Substantia nigra (tissue), 51 donors: ENCODE measurements at places on chromosomes 4 and X.

DNA sequence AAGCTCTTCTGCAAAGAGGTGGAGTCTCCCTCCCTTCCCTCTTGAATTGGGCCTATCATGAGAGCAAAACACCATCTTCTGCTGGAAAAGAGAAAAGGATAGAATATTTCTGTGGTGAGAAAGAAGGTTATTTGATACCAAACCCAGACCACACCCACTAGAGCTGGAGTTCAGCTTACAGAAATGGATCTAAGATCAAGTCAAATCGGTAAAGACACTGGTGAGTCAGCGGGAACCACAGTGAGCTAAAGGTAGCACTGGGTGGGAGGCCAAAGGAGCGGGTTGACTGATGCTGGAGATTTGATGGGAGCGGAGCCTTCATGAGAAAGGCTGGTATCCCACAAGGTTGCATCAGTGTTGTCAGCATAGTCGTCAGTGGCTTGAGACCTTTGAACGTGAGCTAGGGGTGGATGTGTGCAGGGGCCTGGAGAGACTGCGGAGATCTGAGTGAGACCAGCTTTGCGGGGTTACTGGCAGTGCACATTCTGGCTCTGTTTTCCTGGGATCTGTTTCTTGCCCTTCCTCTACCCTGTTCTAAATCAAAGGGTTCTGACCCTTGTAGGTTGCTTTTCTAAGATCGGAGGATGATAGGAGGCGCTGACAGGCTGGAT, 106.4 kb upstream of the SCOC start:
- DNase-seq: no peak

- no peak for DNase-seq
These were observed 58.1 kb downstream of the ADGRG2 start for GRCh38 chrX:19064175-19064574.

DNA sequence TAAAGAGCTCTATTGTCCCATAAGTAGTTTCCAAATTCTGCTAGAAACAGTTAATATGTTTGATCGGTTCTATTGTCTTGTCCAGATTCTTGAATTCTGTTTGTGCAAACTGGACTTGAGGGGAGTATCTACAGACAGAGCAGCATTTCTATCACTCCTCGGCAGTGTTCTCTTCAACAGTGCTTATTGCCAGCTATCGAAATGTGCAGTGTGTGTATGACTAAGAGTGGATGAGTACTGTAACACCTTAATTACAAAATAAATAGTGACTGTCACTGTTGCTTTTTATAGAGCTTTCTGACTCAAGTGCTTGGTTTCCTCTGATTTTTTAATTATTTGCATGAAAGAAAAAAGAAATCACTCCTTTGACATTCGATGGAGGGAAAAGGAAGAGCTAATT, 274.6 kb downstream of the RPA4 start:
- no peak for DNase-seq

DNA sequence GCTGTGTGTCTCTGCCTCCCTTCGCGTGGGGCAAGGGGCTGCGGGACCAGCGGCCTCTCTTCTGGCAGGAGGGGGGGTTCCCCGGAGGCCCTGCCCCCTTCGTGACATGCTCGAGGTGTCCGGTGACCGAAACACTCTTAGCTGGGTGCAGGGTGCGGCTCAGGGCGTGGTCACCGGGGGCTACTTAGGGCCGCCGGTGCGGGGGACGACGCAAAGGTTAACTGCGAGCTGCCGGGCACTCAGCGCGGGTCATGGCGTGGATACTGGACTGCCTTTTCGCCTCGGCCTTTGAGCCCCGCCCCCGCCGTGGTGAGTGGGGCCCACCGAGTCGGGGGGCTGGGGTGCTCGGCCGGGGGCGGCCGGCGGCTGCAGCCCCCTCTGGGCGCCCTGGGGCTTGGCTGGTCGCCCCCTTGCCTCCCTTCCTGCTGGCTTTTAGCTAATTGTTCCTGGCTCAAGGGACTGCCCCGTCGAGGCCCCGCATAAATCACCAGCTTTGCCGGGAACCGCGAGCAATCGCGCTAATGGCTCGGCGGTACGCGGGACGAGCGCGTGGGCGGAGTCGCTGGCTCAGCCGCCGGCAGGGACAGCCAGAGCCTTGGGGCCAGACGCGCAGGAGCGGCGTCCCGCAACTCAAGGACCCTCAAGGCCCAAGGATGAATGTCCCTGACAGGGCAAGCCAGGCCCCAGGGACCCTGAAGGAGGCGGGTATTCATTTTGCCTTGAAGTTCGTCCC, at the start of gene ARHGAP36:
TSS of gene ARHGAP36 (plus strand) at position 211 of the 733 bp plus-strand sequence. CDS start 23,320 bp downstream, outside the sequence.
- DNase-seq: no peak

DNA sequence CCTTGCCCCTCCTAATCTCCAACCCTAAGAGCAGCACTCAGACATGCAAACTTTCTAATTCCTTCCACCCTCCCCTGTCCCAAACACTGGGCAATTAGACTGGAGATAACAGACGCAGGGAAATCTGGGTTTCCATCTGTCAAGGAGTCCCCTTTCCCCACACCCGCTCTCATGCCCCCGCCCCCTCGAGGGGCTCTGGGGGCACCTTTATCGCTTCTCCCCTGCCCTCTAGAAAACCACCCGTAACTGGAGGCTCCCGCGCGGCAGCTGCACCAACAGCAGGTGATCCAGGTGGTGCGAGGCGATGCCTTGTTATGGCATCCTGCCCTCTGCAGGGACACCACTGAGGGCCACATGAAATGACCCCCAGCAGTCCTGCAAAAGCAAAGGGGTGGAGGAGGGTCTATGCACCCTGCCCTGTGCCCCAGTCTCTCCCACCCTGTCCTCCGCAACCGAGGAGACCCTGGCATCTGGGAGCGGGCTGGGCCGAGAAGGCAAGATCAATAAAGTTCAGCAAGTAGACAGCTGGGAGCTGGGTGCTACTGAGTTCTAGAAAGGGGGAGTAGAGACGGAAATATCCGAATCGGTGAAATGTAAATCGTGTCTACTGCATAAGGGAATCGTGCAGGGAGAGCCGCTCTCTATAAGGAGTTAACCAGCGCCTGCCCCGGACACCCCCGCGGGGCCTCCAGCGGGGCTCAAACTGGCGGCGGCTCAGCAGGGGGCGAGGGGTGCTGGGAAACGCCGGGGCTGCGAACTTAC, 1.6 kb downstream of the KCTD8 start:
- DNase-seq: no peak

GRCh38 chrX:3428792-3429191, 82.3 kb upstream of the MXRA5 start:
- DNase-seq: no peak

GRCh38 chr4:125315576-125316400, 1.0 kb downstream of the FAT4 start:
- peak; percentile 61 for DNase-seq

- no peak for DNase-seq
These were observed 265.1 kb upstream of the MAD2L1 start for GRCh38 chr4:120331486-120332370.
